Central memory CD8-positive, alpha-beta T cell (primary cell): ENCODE measurements at places on chromosomes 12 and 14.

DNA sequence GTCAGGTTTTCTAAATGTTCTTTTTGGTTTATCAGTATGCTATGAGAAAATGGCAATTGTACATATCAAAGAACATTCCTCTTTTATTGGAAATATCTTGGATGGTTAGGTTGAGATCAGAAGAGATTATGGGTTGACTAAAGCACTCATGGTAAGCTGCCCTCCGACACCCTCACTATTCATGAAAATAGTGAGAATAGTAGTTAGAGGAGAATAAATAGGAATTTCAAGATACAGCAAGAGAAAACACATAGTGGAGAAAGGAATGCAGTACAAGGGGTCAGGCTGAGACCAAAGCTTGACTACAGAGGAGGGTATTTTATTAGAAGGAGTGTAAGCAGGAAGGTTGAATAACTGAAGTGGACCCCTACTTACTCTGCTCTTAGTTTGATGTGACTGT is 112.5 kb downstream of the PTPRQ start:
- DNase-seq = no peak

DNA sequence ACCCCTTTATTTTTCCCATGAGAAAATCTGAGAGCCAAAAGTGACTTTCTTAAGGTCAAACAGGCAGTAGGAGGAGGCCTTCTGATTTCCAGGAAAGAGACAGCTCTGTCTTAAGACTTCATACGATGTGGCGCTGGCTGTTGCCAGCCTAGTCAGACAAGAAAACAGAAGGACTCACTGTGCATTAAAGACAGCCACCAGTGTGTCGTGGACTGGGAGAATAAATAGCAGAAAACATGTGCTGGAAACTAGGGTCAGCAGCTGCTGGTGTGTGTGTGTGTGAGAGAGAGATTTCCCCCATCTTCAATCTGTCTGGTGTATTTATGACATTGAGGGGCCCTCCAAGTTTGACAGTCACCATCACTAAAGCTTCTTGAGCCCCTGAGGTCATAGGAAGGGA is 708.6 kb upstream of the TMEM132C start:
- no peak for DNase-seq

- DNase-seq = no peak
Measured at GRCh38 chr12:68804657-68805591, 3.1 kb upstream of the MDM2 start.

GRCh38 chr14:30888480-30889243 is 14.3 kb downstream of the COCH start:
- no peak for DNase-seq

GRCh38 chr12:6963016-6963731 is 7.3 kb downstream of the PHB2 start:
- DNase-seq = no peak

- DNase-seq = no peak
Measured at GRCh38 chr14:33287189-33287588, 348.5 kb downstream of the NPAS3 start.

- no peak for DNase-seq
Measured at GRCh38 chr12:48001505-48002413, 2.5 kb downstream of the COL2A1 start.

DNA sequence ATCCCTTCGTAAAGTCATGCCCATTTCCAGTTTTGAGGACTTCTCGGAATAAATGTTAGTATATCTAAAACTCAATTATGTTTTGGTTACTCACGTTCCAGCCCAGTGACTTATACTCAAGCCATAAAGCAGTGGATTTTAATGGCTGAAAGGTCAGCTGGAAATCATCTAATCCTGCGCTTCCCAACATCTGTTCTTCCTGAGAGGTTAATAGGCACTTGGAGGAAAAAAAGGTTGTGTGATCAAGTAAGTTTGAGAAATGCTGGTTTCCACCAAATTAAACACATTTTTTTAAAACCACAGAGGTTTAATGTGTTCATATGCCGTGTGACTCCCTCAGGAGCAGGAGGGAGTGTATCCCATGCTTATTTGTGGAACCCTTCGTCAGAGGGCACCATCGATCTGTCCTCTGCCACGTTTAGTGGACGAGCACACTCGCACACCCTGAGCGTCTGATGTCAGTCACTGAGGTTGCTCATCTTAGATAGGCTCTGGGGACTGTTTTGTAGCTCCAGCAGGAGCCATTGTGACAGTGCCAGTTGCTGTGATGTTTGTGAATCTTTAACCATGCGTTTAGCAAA is 41.4 kb downstream of the FBXL14 start:
- no peak for DNase-seq

DNA sequence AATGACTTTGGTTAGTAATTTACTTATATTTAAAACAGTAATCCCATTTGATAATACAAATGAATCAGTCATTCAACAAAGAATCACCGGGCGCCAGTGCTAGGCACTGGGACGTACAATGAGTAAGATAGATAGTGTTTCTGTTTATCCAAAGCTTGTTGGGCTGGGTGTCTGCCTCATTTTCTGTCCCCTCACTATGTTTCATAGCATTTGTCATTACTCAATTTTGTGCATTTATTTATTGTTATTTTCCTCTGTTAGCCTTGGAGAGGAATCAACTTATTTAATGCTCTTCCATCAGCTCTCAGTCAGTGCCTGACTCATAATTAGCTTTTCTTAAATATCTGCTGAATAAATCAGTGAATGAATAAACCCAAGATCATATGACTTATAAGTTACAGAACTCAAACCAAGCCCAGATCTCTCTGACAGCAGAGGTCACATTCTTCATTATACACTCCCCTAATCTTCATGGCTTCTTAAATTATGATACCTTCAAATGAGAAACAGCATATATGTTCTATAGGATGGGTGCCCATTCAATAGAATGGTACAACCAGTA is 86.2 kb downstream of the TSPAN8 start:
- DNase-seq = no peak

- DNase-seq = no peak
Measured at GRCh38 chr12:122893208-122894153, 2.4 kb downstream of the VPS37B start.

GRCh38 chr12:43282106-43282505 is 269.9 kb downstream of the ADAMTS20 start:
- no peak for DNase-seq

DNA sequence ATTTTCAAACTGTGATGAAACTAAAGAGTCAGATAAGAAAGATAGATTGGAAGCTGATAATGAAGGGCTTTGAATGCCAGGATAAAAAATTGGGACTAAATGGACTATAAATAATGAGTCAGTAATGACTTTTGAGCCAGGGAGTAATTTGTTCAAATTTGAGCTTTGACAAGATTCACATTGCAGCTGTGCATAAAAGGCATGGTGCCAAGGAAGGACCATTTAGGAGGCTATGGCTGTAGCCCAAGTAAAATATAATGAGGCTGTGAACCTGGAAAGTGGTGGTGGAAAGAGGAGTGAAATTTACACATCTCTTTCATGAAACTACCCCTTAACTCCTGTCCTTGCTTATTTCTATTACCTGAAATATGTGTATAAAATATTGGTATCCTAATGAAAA is 218.5 kb downstream of the SLC6A15 start:
- DNase-seq = no peak

DNA sequence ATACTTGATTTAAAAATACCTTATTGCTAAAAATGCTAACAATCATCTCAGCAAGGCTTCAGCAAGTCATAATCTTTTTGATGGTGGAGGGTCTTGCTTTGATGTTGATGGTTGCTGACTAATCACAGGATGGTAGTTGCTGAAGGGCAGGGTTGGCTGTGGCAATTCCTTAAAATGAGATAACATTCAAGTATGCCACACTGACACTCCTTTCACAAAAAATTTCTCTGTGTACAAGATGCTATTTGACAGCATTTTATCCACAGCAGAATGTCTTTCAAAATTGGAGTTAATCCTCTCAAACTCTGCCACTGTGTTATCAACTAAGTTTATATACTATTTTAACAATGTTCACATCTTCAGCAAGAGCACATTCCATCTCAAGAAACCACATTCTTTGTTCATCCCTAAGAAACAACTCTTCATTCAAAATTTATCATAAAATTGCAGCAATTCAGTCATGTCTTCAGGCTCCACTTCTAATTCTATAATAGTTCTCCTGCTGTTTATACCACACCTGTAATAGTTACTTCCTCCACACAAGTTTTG is 16.1 kb downstream of the SCAF11 start:
- DNase-seq = no peak

DNA sequence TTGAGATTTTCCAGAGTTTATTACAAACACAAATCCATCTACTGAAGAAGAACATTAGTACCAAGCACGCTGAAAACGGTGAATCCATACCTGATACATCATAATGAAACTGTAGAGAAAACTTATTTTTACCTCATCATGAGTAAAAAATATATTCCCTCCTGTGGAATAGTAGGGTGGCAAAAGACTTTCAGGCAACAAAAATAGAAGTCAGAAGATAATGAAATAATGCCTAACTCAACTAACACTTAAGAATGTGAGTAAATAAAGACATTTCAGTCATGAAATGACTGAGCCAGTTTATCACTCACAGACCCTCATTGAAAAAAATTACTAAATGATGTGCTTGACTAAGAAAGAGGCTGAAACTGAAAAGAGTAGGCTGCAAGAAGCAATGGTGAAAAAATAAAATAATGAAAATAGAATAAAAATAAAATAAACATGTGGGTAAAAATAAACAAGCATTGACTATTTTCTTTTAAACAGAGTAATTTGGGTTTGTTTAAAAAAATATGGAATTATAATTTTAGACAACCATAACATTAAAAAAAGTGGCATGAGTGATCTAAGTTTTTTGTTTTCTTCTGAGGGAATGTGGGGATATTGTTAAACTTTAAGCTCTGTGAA is 148.6 kb downstream of the ASCL1 start:
- DNase-seq = no peak

- no peak for DNase-seq
Measured at GRCh38 chr14:50038398-50039119, 77.8 kb downstream of the VCPKMT start.

- DNase-seq = no peak
Measured at GRCh38 chr12:63918800-63919300, 74.3 kb downstream of the SRGAP1 start.

DNA sequence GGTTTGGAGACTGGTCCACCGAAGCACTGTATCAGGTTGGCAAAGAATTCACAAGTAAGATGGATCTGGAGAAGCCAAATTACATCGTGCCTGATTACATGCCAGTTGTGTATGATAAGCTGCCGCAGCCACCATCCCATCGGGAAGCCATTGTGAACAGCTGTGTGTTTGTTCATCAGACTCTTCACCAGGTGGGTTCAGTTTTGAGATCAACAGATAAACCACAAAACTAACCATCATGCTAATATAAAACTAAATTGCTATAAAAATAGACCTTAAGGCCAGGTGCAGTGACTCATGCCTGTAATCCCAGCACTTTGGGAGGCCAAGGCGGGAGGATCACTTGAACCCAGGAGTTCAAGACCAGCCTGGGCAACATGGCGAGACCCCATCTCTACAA is 58.9 kb downstream of the HSP90AA1 start:
- no peak for DNase-seq

DNA sequence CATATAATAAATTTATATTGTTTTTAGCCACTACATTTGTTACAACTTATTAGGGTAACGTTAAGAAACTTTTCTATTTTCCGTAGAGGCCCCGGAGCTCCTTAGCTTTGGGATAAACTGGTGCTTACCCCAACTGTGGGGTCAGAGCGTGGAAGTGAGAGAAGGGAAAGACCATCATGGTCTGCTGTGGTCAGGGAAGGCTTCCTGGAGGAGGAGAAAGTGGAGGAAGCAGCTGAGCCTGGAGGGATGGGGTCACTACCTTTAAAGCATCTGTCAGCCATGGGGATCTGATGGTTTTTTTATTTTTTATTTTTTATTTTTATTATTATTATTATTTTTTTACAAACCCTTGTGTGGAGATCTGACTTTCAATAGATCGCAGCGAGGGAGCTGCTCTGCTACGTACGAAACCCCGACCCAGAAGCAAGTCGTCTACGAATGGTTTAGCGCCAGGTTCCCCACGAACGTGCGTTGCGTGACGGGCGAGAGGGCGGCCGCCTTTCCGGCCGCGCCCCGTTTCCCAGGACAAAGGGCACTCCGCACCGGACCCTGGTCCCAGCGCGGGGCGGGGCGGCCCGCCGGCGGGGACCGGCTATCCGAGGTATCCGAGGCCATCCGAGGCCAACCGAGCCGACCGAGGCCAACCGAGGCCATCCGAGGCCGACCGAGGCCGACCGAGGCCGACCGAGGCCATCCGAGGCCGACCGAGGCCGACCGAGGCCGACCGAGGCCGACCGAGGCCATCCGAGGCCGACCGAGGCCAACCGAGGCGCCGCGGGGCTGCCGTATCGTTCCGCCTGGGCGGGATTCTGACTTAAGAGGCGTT is 1101.2 kb upstream of the TMEM132C start:
- peak; percentile 61 for DNase-seq

DNA sequence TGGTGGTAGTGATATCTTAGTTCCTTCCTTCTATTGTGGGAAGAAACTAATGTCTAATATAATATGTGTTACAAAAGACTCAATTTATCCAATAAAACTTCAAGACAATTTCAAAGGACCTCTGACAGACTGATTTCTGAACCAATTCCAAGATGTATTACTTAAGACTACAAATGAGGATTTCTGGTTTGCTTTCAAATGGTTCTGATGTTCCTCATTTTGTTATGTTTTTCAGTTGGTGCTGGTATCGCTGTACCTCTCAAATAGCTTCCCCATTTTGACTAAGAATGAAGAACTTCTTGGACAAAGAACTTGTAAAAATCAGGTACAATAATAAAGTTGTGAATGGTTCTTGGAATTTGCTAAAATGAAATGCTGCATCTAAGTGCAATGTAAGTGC is 19.4 kb upstream of the MBIP start:
- no peak for DNase-seq

DNA sequence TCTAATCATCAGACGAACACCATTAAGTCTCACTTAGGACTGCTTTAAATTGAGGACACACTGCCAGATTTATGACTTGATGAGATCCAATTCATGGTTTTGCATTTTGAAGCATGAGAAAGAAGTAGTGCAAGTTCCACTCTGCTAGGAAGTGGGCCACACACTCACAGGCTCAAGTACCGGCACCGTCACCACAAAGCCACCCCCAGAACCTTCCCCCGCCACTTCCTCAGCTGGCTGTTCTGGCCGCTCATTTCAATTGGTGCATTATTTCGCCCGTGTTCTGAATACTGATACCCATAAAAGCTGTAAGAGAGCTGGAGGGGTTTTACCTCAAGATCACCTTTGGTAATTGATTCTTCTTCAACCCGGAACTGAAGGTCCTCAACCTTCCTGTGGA is 70.1 kb downstream of the CLIP1 start:
- DNase-seq = no peak

DNA sequence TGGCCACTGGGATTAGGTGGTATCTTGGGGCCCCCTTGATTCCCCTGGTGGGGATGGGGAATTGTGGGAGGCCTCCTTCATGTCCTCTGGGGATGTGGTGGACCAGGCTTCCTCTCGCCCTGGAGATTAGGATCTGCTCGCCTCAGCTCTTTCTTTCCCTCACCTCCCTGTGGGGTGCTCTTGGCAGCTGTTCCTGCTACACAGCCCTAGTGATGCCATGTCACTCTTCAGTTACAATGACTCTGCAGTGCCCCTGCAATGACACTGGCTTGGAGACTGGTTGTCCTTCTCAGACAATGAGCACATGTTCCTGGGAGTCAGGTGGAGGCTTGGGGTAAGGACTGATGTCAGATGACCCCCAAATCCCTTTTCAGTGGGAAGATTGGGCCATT is 83.9 kb downstream of the ADCK1 start:
- no peak for DNase-seq

GRCh38 chr12:14901228-14901562 is 15.5 kb upstream of the MGP start:
- DNase-seq = no peak
